MG63 (cell line): ENCODE measurements at places on chromosomes 6 and 20.

DNA sequence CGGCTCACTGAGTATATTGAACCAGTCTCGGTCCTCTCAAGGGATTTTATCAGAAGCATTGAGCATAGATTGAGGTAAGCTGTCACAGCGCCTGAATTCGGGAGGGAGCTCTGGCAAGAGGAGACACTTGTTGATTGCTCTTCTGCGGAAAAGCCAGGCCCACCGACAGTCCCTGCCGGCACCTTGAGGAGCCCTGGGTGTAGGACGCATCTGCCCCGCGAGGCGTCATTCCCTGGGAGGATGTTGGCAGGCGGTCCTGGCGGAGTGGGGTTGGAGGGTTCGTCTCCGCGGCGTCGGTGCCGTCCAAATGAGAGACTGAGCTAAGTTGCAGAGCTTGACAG lies 843 bp downstream of the FBXO9 start:
- DNase-seq = peak; percentile 58

DNA sequence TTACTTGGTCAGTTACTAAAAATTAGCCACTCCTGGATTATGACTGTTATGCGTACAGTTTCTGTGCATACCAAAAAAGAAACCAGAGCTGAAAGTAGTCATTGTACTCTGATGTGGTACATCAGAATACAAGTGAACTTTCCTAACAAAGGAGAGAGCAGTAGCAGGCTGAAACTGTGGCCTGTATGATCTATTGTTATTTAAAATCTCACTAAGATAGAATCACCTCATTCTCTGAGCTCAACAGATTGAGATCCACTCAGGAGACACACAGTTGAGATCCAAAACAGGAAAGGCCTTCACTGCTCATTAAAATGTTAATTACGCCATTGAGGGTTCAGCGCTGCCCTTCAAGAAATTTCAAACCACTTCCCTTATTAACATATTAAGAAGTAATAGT lies 576.4 kb downstream of the LMBRD1 start:
- DNase-seq = no peak

DNA sequence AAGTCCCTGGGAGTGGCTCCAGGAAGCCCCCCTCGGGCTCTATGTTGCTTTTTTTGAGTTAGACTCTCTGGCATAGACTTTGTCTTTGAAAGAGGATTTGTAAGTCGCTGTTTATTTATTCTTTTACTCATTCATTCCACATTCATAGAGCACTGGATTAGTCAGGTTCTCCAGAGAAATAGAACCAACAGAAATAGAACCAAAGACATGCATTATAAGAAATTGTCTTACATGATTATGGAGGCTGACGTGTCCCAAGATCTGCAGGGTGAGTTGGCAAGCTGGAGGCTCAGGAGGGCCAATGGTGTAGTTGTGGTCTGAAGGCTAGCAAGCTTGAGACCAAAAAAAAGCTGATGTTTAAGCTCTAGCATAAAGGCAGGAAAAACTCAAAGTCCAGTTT lies 98.3 kb upstream of the CHD6 start:
- peak; percentile 91 for DNase-seq

GRCh38 chr6:30837870-30838269 lies 46.4 kb upstream of the DDR1 start:
- DNase-seq = no peak

GRCh38 chr6:6007366-6008088 lies 802 bp upstream of the NRN1 start:
- peak; percentile 62 for DNase-seq

- no peak for DNase-seq
Measured at GRCh38 chr6:17013701-17014100, 88.1 kb upstream of the STMND1 start.

DNA sequence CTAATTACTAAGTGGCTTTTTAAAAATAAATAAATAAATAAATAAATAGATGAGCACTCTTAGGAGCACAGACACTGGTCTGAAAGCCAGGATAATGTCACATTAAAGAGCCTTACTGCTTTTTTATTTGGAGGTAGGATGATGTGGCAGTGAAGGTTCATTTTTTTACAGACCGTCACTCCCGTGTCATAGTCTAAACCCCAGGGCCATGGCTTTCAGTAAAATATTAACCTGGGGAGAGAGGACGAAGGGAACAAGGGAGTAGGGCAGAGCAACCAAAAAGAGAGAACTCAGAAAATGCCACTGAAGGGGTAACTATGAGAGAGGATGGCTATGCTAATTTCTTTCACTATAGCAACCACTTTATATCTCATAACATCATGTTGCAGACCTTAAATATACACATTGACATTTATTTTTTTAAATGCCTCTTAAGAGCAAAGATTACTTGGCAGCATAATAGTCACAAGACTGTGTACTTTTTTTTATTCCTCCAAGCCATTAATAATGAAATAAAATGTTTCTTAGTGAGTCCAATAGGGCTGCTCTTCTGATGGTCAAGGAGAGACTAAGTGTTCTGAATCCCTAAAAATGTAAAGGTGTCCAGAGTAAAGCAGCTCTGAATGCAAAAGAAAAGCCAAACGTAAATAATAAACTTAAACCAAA lies 100.9 kb upstream of the SIM1 start:
- no peak for DNase-seq

DNA sequence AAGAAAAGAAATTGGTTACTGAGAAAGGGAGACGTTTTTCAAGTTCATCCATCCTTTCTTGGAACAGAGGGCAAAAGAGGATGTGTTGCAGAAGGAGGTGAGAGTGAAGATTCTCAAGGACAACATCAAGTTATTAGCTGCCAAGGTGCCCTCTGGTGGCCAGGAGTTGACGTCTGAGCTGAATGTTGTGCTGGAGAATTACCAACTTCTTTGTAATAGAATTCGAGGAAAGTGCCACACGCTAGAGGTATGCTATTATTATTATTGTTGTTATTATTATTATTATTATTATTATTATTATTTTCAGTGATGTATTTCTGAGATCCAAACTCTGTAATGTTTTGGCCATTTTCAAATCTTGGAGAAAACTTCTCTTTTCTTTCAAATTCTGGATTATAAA lies 197.0 kb downstream of the UTRN start:
- DNase-seq = peak; percentile 63

GRCh38 chr20:22556565-22557056 lies 27.8 kb downstream of the FOXA2 start:
- no peak for DNase-seq

GRCh38 chr6:127570739-127571389 lies 6.1 kb upstream of the C6orf58 start:
- no peak for DNase-seq

DNA sequence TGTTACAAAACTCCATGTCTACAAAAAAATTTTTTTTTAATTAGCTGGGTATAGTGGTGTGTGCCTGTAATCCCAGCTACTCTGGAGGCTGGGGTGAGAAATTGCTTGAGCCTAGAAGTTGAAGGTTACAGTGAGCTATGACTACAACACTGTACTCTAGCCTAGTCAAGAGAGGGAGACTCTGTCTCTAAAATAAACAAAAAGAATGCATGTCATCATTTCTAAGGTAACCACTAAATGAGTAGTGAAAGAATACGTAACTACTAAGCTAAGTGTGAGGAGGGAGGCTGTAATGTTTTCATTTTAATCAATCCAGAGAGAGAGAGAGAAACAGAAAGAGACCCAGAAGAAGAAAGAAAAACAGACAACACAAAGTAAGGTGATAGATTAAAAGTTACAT lies 9.9 kb downstream of the SYCP2 start:
- no peak for DNase-seq

DNA sequence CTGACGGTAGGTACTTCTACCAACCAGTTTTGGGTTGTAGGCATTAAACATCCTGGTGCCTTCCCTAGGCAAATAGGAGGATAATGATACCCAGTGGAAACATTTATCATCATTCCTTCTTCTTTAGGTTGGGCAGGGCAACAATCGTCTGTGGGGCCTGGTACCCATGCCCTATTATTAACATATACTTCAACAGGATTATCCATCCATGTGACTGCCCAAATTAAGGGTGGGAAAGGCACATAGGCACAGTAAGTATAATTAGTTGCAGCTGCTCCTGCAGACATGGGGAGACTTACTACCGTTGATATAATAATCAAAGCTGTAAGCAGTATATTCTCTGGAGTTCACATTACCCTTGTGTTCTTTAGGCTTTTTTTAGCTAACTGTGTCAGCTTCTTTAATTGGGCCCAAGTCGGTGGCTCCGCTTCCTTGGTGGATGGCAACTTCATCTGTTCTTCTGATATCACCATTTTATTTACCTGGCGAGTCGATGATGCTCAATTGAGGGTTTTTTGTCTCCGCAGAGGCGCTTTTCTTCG lies 16.8 kb downstream of the RPL7L1 start:
- no peak for DNase-seq

DNA sequence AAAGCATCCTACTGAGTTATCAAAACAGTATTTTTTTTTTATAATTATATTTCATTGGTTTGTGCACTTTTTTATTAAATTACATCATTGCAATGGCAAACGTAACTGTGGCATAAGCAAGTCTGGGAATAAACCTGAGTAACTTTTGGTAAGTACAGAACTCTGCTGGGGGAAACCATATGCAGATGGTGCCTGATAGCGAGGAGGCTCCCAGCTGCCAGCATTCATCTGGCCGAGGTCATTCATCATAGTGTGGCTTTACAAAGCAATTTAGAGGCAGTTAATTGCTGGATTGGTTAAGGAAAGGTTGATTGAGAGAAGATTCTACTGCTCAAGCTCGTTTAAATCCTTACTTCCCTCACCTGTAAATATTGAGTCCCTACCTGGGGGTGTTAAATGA lies 52.6 kb downstream of the HECA start:
- no peak for DNase-seq

DNA sequence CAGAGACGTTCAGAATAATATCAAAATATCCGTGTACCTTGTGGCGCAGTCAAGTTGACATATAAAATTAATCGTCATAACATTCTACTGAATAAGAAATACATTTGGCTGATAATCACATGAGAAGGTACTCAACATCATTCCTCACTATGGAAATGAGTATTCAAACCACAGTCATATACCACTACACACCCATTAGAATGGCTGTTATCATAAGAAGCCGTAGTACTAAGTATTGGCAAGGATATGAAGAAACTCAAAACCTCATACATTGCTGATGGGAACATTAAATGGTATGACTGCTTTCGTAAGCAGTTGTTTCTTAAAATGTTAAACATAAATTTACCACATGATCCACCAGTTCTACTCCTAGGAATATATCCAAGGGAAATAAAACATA lies 244.7 kb downstream of the CDKAL1 start:
- DNase-seq = no peak

GRCh38 chr6:142074516-142074915 lies 58.2 kb upstream of the GJE1 start:
- no peak for DNase-seq

DNA sequence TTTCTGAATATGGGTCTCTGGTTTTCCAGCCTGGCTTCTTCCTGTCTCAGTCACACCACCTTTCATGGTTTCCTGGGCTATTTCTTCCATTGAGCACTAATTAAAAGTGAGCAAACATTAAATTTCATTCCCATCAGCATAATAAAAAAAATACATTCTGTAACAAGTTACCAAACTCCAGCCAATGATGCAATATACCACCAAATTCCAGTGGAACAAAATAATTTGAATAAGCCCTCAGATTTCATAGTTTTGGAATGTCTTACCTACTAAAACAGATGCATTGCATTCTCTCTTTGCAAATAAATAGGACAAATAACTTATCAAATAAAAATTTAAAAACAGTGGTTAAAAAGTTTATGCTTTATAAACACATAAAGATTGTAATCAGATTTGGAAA lies 97.8 kb upstream of the PRDM1 start:
- DNase-seq = no peak

DNA sequence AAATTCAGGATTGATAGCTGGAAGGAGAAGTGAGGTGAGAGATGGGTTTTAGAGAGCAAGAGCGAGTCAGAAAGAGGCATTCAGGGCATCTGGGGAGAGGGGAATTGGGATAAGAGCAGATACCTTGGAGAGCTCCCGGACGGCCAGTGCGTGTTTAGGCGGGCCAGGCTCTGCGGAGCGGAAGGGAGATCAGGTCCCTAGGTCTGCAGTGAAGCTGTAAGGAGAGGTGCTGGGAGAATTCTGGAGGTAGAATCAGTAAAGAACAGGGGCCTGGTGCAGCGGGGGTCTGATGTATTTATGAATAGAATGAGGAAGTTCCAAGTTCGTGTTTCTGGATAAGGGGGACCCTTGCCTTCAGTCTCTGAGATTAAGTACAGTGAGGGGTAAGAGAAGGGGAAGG lies 47.4 kb upstream of the FAM83D start:
- no peak for DNase-seq

- DNase-seq = peak; percentile 39
Measured at GRCh38 chr6:74044417-74045096, 348.6 kb downstream of the CD109 start.

- peak; percentile 93 for DNase-seq
Measured at GRCh38 chr6:10555625-10556309, 34.6 kb downstream of the GCNT2 start.

- no peak for DNase-seq
Measured at GRCh38 chr6:1871724-1872315, 262.1 kb downstream of the FOXC1 start.

DNA sequence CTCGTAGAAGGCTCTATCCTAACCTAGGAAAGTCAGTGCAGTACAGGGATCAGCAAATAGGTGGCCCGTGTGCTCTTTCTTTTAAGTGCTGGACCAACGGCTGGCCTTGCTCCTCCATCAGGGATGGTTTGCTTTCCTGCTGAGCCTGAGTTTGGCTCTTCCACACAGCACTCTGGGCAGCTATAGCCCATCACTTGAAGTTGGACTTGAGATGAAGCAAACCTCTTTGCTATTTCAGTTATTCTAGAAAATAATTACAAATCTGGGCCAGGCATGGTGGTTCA lies 66.9 kb upstream of the KCNK16 start:
- no peak for DNase-seq

- DNase-seq = no peak
Measured at GRCh38 chr6:39062014-39062740, 13.6 kb downstream of the GLP1R start.

- no peak for DNase-seq
Measured at GRCh38 chr6:56278171-56278591, 30.8 kb upstream of the COL21A1 start.

- DNase-seq = peak; percentile 89
Measured at GRCh38 chr20:37896932-37897548, 5.9 kb upstream of the VSTM2L start.

DNA sequence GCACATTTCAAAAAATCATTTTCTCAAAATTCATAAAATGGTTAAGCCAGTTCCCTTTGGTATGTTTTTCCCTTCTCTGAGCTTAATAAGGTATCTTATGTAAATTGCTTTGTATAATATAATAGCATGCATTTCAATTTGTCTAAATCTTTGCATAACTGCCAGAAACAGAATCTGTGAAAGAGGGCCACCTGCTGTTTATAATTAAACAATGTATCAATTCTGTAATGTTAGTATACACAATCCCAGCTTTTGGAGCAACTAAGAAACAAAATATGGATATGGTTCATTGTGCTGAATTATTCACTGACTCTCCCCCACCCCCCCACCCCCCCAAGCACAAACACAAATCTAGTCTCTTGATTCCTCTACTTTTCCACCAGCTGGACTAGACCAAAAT lies 54.8 kb downstream of the GPX5 start:
- DNase-seq = no peak
